ENCODE measurements at places on chromosomes 2 and 18.

DNA sequence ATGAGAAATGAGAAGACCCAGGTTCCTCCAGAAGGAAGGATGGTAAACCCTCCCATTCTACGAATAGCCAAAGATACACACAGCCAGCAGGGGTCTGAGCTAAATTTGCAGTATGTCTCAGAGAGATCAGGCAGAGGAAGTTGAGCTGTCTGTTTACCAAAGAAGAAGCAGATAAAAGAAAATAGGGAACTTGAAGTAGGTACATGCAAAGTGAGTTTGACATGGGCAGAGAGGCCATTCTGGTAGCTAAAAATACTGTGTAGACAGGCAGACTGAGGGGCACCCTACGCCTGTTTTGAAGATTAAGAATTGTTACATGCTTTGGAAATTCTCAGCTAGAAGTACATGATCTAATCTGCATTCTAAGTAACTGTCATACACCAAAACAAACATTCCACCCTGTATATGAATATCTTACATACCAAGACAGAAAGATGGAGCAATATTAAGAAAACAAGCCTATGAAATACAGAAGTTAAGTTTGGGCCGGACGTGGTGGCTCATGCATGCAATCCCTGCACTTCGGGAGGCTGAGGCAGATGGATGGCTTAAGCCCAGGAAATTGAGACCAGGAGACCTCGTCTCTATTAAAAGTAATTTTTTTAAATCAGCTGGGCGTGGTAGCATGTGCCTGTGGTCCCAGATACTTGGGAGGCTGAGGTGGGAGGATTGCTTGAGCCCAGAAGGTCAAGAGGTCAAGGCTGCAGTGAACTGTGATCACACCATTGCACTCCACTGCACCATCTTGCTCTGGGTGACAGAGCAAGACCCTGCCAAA is 157.9 kb downstream of the ANKRD44 start:
- DNase-seq, result no peak

DNA sequence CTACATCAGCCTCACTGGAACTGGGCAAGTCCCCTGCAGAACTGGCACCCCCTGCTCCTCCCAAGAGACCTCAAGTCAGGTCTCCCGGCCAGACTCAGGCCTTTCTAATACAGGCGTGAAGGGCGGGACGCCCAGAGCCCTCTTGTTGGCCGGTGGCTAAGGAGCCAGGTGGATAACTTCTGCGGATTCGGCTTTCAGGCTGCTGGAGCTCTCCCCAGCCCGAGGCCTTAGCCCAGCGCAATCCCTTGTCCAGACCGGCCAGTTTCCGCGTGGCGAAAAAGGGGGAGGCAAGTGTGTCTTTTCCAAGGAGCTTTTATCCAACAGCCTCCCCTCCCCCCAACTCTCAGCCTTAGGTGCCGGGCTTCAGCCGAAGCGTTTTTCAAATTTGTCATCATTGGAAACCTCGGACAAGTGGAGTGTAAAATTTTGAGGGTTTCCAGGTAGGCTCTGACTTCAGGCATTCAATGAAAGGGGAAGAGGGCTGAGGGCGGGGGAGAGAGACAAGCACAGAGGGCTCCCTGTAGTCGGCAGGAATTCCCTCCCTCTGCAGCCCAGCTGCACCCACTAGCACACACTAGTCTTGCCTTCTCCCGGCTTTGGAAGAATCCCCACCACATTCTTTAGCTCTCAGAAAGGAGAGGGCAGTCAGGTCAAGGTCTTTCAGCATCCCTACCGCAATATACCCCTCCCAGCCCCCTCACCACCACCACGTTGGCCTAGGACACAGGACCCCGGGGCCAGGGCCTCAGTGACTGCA is 9.5 kb upstream of the SATB2 start:
- DNase-seq, result no peak

GRCh38 chr2:76009484-76009883 is 298.8 kb upstream of the GCFC2 start:
- DNase-seq, result no peak

DNA sequence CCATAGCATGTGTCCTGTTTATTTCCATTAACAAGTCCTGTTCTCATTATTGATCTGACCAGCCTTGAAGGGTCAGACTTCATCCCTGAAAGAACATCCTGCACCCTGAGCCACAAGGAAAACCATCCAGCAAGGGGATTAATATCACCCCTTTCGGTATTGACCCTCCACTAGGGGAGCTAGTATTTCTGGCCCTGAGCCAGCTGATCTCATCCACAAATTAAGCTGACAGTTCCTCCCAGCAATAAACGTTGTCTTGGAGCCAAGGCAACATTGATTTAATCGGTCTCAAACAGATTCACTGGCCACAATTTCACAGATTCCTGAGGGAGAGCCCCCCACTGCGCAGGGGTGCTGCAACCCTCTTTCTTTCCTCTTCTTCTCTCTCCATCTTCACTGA is 353.1 kb upstream of the FANCL start:
- no peak for DNase-seq

DNA sequence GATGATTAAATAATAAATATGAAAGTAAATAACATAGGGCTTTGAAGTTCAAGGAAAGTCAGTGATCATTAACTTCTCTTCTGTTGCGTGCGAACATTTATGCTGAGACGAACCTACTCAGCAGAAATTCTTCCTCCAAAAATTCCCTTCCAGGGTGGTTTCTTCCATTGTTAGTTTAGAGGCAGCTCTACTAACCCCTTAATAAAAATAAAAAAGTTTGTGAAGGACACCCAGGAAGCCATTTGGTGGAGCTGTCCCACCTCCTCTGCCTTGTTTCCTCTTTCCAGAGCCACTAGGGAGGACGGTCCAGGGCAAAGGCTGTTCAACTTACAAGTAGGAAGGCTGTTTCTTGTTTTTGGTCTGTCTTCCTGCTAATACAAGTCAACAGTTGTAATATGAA is 2.1 kb upstream of the SMAD2 start:
- no peak for DNase-seq

- no peak for DNase-seq
Observed at GRCh38 chr2:47198985-47199451, 43.9 kb upstream of the STPG4 start.

DNA sequence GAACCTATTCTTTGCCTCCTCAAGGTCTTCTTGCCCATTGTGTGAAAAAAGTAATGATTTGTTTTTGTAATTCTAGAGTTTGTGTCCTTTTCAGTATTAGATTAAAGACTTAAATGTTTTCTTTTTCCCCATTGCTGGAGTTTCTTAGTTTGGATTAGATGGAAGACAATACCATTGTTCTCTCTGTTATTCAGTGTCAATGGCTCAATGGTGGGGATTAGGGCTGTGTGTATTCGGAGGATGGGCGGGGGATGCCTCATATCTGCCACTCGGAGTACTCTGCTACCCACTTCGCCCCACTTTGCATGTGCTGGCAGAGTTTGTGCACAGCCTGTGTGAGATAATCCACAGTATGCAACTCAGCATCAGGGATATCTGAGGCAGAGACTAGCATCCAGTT is 90.1 kb downstream of the KLHL29 start:
- no peak for DNase-seq

GRCh38 chr2:48209214-48209885 is 303.1 kb upstream of the FBXO11 start:
- no peak for DNase-seq

Data from NK-92 treated with Interleukin-12 subunit alpha and Interleukin-12 subunit beta, amount 100 ng/mL, for 24 hours (cell line).